ENCODE measurements at places on chromosomes 12 and 14.

DNA sequence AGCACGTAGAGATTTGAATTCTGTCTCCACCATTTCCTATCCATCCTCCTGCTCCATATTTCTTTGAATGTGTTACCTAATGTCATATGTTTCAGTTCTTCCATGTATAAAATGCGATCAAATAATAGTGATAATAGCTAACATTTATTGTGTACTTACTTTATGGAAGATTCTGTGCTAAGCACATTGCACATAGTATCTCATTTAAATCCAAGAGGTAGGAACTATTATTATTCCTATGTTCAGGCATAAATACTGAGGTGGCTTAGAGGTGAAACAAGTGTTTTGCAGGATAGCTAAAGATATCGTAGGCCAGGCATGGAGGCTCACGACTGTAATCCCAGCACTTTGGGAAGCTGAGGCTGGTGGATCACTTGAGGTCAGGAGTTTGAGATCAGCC lies 17.5 kb upstream of the AICDA start:
- DNase-seq: no peak

DNA sequence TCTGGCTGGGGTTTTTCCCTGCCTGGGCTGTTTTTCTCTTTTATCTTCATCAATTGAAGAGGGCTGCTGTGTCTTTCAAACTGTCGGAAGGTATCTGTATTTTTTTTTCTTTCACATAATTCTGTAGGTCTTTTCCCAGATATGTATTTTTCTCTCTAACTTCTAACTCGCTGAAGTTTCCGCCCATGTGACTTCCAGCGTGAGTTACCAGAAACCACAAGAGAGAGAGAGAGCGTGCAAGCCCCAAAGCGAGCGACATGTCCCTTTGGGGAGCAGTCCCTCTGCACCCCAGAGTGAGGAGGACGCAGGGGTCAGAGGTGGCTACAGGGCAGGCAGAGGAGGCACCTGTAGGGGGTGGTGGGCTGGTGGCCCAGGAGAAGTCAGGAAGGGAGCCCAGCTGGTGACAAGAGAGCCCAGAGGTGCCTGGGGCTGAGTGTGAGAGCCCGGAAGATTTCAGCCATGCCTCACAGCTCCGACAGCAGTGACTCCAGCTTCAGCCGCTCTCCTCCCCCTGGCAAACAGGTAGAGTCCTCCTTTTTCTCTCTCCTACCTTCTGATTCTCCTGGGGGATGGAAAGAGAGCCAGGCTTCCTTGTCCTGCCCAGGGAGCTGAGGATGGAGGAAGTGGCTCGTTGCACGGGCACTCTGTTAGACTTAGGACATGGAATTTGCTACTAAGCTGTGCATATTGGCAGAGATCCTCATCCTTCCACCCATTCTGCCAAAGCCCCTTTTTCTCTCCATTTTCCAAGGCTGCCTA lies at the start of gene BATF:
BATF (plus strand) TSS at position 246 of the 759 bp plus-strand sequence; CDS start at position 460, 214 bp downstream.
- DNase-seq: no peak

- DNase-seq: no peak
Observed at GRCh38 chr12:103832048-103832997, 8.7 kb downstream of the NT5DC3 start.

DNA sequence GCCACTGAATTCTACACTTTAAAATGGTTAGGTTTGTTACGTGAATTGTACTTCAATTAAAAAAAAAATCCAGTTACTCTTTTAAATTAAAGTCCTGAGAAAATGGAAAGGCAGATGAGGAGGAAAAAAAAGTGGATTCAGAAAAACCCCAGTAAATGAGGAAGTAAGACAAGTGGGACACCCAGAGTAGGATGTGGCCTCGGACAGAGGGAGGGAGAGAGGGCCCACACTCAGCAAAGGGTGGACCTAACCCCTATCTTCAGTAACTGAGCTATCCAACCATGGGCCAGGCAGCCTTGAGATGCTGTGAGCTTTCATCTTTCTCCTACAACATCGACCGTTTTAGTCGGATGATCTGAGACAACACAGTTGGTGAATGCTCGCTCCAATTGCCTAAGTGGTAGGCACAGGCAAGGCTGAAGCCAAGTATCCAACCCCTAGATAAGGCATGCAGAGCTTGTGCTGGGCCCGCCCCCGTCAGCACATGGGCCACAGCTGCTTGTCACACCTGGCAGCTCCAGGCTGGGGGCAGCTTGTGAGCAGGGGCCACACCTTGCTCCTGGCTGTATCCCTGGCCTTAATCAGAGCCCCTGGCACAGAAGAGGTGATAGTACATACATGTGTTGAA lies 142.1 kb downstream of the TTC7B start:
- no peak for DNase-seq

GRCh38 chr12:79161249-79161934 lies 296.8 kb downstream of the SYT1 start:
- DNase-seq: no peak

- DNase-seq: no peak
Observed at GRCh38 chr14:80981156-80981555, 25.7 kb downstream of the TSHR start.

- no peak for DNase-seq
Observed at GRCh38 chr14:105261781-105262180, 13.4 kb downstream of the BTBD6 start.

GRCh38 chr12:63888908-63889635 lies 44.6 kb downstream of the SRGAP1 start:
- DNase-seq: no peak

DNA sequence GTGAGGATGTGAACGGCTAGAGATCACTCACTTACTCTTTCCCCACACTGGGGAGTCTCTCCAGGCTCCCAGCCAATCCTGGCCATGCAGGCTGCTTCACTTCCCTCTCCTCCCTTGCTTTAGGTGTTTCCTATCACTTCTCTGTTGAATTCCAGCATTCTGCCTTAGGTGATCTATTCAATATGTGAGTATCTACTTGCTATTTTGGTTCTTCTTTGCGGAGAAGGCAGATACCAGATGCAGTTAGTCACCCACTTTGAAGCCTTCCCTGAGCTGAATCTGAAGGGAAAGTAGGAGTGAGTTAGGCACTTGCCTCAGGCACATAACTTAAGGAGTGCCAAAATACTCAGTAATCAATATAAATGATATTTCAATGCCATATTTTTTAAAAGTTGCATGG lies 36.0 kb upstream of the FAR2 start:
- DNase-seq: no peak

GRCh38 chr12:95458761-95459160 lies 15.2 kb upstream of the METAP2 start:
- no peak for DNase-seq

- DNase-seq: no peak
Observed at GRCh38 chr14:73162251-73162650, 25.9 kb downstream of the PSEN1 start.

GRCh38 chr14:92719890-92720323 lies 28.5 kb downstream of the LGMN start:
- DNase-seq: no peak

- DNase-seq: no peak
Observed at GRCh38 chr14:85578930-85579329, 49.0 kb downstream of the FLRT2 start.

- DNase-seq: no peak
Observed at GRCh38 chr14:65972346-65972870, 513.8 kb upstream of the CCDC196 start.

GRCh38 chr14:23307146-23307530 lies 505 bp downstream of the BCL2L2 start:
- no peak for DNase-seq

GRCh38 chr14:61064856-61065255 lies 83.8 kb downstream of the SLC38A6 start:
- no peak for DNase-seq

DNA sequence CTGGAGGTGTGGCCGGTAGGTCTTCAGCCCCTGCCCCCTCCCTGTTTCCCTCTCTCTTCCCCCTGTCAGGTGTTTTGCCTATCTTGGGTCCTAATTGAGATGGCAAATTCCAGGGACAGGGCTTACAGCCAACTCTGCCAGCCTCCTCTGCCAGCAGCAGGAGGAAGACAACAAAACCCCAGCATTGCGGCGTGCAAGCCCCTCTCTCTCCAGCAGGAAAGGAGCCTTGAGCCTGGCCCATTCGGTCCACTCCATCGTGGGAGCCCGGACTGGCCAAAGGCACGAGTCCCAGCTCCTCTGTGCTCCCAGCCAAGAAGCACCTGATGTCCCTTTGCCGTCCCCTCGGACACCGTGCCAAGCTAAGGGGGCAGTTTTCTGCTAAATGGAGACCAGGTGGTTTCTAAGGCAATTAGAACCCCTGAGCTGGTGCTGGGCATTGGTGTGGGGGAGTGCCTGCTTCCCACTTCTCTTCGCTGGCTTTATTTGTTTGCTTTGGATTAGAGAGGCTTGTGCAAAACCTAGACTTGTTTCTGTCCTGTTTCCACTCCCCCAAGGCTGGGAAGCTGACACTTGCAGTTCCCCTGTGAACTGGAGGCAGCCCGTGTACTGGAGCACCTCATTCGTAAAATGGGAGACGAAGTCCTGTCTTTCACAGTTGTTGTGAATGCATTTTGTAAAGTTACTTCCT lies 57.1 kb upstream of the LHX5 start:
- no peak for DNase-seq

DNA sequence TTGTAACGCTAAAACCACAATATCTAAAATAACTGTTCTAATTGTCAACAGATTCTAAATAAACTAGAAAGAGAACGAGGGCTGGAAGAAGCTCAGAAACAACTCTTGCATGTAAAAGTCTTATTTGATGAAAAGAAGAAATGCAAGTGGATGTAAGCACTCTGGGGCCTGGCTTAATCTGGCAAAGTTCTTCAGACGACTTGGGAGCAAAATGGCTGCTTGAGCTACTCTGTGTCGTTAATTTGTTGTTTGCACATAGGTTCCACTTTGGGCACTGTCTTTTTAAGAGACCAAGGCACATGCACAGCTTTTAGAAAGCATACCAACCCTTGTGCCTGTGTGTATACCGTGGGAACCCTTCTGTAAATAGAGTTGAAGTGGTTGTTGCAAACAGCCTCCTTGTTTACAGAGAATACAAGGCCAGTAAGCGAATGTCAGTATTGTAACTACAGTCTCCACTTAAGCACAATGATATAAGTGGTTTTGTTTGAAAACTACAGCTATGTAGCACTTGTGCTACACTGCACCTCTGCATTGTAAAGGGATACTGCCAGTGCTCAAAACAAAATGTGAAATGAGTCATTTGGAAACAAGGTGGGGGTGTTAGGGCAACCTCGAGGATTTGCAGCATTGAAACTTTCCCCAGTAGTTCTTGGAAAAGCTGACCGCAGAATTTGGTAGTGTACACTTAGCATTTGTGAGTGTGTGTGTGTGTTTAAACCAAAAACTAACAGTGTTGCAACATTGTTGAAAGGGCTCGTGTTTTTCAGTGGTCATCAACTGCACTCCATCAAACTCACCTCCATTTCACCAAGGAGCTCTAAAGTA lies 154.3 kb downstream of the CEP83 start:
- DNase-seq: no peak

GRCh38 chr12:92557422-92557724 lies 145.4 kb upstream of the PLEKHG7 start:
- DNase-seq: no peak

- DNase-seq: no peak
Observed at GRCh38 chr12:122977153-122977552, 2.1 kb downstream of the OGFOD2 start.

DNA sequence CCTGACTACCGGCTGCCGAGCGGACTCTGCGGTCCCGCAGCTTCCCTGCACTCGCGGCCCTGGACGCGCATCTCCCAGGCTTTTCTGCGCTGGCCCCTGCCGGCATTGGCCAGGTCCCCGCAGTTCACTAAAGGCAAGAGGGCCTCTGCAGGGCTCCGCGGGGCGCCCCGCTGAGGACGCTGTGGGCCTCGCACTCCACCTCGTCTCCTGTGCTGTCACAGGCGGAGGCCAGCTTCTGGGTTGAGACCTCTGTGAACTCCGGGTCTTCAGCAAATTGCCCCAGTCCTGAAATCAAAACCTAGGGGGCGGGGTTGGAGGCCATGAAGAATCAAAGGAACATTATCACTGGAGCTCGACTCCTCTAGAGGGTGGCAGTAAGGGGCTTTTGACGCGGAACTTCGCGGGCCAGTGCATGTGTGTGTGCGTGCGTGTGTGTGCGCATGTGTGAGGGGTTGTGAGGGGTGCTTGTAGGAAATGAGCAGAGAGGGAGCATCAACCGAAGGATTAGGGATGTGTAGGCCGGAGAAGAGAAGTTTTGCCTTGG lies 68.5 kb upstream of the CAPRIN2 start:
- no peak for DNase-seq

GRCh38 chr14:90727082-90727481 lies 89.1 kb downstream of the TTC7B start:
- no peak for DNase-seq

DNA sequence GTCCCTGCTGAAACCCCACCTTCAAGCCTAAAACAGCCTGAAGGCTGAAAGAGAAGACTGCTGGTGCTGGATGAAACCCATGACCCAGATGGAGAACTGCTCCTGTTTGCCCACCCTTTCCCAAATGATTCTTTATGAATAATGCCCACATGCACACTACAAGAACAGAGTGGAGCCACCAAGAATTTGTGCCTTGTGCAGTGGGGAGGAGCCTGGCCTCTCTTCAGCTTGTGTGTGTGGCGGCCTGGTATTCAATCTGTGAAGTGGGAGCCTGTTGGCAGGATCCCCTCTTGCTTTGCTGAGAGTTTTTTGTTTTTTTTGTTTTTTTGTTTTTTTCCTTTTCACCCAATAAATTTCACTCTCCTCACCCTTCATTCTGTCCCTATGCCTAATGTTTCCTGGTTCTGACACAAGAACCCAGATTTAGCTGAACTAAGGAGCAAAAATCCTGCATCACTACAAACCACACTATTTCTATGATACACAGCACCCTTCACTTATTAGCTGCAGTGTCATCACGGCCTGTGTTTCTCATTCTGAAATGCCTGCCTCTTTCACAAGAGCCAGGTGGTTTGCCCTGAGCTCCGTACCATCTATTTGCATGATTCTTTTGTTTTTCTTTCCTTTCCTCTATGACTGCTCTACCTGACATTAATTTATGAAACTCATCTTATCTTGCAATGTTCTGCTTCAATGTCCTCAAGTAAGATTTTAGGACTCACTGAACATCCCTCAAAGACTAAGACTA lies 585.5 kb upstream of the ATXN7L3B start:
- no peak for DNase-seq

- no peak for DNase-seq
Observed at GRCh38 chr14:79167957-79168356, 997.8 kb downstream of the NRXN3 start.

DNA sequence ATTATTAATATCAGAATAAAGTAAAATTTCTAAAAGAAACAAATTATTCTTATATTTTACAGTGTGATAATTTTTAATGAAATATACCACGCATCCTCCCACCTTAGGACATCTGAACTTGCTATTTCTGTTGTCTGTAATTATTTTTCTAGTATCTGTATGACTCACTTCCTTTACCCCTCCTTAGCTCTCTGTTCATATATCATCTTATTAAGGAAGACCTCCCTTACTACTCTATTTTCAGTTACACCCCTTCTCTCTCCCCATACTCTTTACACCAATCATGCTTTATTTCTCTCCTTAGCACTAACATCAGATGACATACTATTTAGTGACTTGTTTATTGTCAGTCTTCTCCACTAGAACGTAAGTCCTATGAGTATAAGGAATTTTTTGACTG lies 34.2 kb upstream of the C12orf50 start:
- no peak for DNase-seq

Data from HEK293T (cell line).